Neural crest cell (in vitro differentiated cells): ENCODE measurements at places on chromosomes 16 and 17. TPM values are rescaled to one million over a fixed set of nuclear protein-coding genes. Genes with fewer than 3 reads are reported as not detected.

The MRC2 gene
- total RNA-seq = 28.2 and 30.7 TPM in 2 replicates

The CENPV gene
- 488 and 489 TPM in 2 replicates for total RNA-seq

The CPHXL2 gene
- total RNA-seq = not detected in 2 replicates

The KRT31 gene
- total RNA-seq = not detected in 2 replicates

The DYNC1LI2 gene
- total RNA-seq = 125 and 127 TPM in 2 replicates

The EIF1 gene
- 617 and 620 TPM in 2 replicates for total RNA-seq

The OTOP2 gene
- not detected in 2 replicates for total RNA-seq

The RFWD3 gene
- total RNA-seq = 72.8 and 76.8 TPM in 2 replicates

The PSKH1 gene
- total RNA-seq = 39.0 and 41.5 TPM in 2 replicates

The NPIPB2 gene
- total RNA-seq = 10.1 and 12.4 TPM in 2 replicates

DNA sequence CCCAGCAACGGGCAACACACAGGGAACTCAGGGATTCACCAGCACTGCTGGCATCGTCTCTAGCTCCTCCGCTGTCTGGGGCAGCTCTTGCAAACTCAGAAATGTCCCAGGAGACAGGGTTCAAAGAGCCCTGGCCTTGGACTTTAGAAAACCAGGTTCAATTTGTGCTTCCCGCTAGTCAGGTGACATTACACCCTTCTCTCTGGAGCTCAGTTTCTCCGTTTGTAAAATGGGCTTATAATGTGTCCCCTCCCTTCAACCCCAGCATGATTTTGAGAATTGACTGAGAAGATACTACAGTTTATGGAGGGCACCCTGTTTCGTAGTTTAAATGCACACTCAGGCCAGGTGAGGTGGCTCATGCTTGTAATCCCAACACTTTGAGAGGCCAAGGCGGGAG, 1.9 kb upstream of the MYCBPAP start:
- no peak for DNase-seq

GRCh38 chr17:12745486-12745885, 43.8 kb upstream of the ARHGAP44 start:
- DNase-seq = no peak

DNA sequence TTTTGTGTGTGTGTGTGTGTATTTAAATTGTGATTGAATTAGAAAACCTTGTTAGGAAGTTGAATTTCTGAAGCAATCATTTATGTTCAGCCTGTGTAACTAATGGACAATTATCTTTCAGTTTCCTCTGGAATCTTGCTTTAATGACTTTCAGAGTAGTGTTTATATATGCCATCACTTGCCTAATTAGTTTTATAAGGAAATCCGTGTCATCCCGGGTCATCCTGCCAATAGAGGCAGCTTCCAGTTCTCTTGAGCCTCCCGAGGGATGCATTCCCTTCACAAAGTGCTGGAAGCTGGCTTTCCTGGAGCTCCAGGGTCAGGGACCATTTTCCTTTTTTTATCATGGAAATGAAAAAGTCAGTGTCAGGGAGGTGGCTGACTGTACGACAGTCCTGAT, 42.9 kb downstream of the PRKCA start:
- DNase-seq = no peak

DNA sequence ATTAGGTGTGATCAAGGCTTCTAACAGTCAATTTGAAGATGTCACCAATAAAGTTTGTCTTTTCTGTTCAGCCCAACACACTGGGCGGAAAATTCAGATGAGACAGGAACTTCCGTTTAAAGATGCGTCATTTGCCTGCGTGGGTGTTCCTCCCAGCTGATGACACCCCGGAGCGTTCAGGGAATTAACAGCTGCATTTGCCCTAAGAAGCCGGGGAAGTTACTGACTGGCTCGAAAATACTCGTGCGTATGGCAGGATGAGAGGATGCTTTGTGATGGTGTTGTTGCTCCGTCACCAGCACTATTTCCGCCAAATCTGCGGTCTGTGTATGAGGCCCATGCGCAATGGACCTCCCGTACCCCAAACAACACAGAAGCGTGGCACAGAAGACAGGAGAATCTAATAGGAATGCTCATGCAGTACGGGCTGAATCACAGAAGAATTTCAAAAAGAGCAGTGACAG, 11.9 kb upstream of the PVALEF start:
- DNase-seq = no peak

GRCh38 chr17:74457146-74457819, 9.2 kb upstream of the CD300A start:
- peak; percentile 78 for DNase-seq

DNA sequence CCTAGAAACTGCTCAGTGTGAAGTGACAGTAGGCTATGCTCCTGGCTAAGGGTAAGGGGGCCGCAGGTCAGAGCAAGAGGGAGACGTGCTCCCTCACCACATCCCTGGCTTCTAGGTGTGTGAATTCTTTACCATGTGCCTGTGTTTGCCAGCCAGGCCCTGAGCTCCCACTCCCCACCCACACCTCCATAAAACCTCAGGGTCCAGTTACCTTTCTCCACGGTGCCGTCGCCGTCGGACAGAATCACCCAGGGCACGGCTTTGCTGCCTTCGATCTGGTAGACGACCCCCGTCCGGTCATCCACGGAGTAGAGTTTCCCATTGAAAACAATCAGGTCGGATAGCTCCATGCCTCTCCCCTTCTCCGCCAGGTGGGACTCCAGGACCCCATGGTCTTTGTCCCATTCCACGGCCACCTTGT, 12.8 kb downstream of the CANT1 start:
- DNase-seq = no peak

DNA sequence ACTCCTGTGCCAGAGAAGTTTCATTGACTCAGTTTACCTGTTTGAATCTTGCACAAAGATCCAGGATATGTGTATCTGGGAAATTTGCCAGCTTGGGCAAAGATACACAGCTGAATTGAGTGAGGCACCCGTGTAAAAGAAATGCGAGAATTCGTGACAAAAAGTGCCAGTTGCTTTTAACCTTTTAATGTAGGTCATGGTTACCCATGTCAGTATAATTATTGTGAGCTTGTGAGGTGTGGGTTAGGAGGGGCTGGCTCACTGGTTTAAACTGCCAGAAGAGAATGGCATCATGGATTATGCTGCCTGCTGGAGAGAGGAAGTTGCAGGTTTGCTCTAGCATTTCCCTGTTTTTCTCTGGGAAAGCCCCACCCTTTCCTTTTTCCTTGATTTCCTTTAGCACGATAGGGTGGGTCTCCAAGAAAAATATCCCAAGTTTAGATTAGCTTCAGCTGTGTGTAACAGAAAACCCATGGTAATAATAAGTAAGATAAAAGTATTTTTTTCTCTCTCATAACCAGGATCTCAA, 24.8 kb upstream of the NDRG4 start:
- no peak for DNase-seq

GRCh38 chr17:13593757-13594156, 8.0 kb downstream of the HS3ST3A1 start:
- DNase-seq = no peak

GRCh38 chr16:30040221-30040620, 9.2 kb upstream of the TLCD3B start:
- DNase-seq = no peak

DNA sequence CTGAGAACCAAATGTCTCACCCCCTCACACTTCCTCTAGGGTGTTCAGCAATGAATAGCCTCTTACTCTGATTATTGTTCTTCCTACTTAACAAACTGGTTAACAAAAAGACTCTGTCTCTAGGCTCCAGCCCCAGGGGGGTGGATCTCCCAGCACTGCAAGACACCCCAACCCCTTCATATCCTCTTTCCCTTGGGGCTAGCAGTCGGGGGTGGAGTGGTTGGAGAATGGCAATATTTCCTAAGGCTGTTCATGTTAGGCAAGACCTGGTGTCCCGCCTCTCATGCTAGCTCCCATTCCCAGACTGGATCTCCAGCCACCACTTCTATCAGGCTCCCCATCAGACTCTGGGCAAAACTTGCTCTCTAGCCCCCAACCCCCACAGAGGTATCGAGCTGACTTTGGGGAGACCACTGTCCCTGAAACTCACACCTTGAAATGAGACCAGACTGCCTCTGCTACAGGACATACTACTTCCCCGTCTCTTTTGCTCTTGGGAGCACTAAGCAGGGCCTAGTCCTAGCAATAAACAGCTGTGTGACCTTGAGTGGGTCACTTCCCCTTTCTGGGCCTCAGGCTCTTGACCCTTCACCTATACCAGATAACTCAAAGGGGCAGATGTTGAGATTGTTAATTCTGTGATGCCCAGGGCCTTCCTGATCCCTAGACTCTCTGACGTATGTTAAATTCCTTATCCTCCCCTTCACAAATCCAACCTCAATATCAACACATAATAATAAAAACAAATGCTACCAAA, 2.4 kb downstream of the SLC25A35 start:
- DNase-seq = no peak

- DNase-seq = no peak
Observed at GRCh38 chr17:39872751-39873150, 4.7 kb downstream of the ZPBP2 start.

DNA sequence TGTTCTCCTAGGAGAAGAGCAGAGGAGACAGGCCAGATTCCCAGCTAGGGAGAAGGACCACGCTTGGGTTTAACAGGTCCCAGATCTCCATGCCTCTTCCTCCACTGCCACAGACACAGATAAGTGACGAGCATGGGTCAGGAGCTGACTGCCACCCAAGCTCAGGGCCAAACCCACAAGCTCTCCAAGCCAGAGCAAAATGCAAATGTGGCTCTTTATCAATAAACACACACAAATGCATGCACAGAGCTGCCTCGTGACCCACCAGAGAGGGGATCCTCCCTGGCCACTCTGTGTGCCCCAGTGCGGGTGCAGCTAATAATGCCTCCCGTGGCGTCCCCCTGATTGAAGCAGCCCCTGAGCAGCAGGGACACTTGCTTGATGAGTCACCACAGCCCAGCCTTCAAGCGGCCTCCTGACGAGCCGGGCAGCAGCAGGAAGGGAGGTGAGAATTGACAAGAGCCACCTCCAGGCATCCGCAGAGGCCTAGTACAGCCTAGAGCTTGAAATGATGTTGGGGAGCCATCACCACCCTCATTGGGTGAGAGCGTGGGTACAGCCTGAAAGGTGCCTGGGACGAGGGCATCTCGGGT, 143.9 kb downstream of the CCDC182 start:
- DNase-seq = no peak

GRCh38 chr17:77246110-77247047, 105.6 kb downstream of the SEC14L1 start:
- DNase-seq = no peak

DNA sequence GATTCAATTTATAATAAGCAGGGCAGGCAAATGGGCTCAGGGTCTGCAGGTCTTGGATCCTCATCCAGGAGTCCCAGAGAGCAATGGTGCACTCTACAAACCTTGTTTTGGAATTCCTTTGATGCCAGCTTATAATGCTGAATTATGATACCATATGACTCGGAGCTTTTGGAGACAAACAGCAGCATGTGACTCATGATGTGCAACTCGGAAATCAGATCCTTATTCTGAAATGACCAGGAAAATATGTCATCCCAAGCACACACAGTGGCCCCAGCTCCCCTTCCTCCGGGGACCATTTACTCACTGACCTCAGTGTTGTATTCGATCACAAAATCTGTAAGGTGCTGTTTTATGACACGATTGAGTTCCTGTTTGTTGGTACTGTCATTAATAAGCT, 20.2 kb upstream of the UMOD start:
- DNase-seq = no peak

GRCh38 chr17:29650396-29650795, 27.7 kb upstream of the CORO6 start:
- no peak for DNase-seq

GRCh38 chr16:2915196-2915929, 3.6 kb downstream of the FLYWCH1 start:
- DNase-seq = no peak

GRCh38 chr17:80212962-80213642, 7.0 kb downstream of the SGSH start:
- no peak for DNase-seq

- no peak for DNase-seq
Observed at GRCh38 chr16:89422905-89423630, 67.3 kb downstream of the ANKRD11 start.

- DNase-seq = no peak
Observed at GRCh38 chr16:10387188-10387617, 1.3 kb downstream of the ATF7IP2 start.

DNA sequence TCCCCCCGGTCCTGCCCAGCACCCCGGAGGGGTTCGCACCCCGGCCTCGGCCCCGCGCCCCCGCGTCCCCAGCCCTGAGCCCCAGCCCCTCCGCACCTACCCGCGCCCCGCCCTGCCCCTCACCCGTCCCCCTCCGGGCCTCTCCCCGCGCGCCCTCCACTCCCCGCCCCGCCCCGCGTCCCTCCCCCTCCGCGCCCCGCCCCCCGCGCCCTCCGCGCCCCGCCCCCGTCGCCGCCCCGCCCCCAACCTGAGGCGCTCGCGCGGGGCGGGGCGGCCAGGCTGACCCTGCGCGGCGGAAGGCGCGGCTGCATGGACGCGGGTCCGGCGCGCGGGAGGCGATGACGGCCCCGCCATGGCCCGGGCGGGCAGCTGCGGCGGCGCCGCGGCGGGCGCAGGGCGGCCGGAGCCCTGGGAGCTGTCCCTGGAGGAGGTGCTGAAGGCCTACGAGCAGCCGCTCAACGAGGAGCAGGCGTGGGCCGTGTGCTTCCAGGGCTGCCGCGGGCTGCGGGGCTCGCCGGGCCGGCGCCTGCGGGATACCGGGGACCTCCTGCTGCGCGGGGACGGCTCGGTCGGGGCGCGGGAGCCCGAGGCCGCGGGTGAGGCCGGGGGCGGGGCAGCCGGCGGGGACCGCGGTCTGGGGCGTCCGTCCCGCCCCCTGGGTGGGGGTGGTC, at the start of gene SPIRE2:
Gene SPIRE2 (plus strand): TSS at position 277 of the 671 bp plus-strand sequence. CDS start 76 bp downstream, at position 353.
- peak; percentile 68 for DNase-seq

GRCh38 chr17:17375841-17376240, 72.7 kb downstream of the NT5M start:
- DNase-seq = no peak

DNA sequence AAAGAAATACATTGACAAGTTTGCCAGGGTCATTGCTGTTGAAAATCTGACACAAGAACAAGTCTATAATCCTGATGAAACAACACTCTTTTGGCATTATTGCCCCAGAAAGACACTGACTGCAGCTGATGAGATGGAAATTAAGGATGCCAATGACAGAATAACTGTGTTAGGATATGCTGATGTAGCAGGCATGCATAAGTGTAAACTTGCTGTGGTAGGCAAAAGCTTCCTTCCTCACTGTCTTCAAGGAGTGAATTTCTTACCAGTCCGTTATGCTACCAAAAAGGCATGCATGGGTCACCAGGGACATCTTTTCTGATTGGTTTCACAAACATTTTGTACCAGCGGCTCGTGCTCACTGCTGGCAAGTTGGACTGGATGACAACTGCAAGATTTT, 10.5 kb downstream of the GDPD1 start:
- DNase-seq = no peak

DNA sequence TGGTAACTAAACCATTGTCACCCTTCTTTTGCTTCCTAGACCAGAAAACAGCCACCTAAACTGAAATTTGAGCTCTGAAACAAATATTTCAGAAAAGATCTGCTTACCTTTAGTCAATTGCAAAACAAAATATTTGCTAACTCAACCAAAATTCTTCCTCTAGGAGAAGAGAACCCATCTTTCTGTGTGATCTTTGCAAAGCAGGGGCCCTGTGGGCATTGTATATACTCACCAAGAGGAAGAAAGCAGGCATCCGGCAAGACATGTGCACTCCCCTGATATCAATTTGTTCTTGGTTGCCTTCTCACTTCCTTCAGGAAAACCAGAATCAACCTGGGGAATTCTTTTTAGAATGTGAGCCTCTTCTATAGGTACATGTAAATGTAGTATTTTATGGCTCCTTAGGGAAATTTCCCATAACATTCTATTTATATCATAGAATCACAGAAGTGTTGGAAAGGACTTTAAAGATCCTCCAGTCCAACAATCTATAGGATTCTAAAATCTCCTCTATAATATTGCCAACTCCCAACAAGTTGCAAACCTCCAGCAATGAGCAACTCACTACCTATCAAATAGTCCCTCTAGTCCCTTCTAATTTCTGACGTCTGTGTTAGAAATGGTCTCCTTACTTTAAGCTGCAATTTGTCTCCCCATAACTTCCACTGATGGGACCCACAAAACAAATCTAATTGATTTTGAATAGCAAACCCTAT, 966 bp downstream of the SLFN14 start:
- no peak for DNase-seq
